ENCODE measurements at places on chromosomes 5 and 9.
A peak's percentile ranks its signal among the peaks of the same experiment; 100 is the strongest.

GRCh38 chr5:2017540-2018389 is 135.0 kb upstream of the IRX4 start:
- DNase-seq = no peak

GRCh38 chr9:87118594-87118993 is 171.3 kb upstream of the GAS1 start:
- no peak for DNase-seq

DNA sequence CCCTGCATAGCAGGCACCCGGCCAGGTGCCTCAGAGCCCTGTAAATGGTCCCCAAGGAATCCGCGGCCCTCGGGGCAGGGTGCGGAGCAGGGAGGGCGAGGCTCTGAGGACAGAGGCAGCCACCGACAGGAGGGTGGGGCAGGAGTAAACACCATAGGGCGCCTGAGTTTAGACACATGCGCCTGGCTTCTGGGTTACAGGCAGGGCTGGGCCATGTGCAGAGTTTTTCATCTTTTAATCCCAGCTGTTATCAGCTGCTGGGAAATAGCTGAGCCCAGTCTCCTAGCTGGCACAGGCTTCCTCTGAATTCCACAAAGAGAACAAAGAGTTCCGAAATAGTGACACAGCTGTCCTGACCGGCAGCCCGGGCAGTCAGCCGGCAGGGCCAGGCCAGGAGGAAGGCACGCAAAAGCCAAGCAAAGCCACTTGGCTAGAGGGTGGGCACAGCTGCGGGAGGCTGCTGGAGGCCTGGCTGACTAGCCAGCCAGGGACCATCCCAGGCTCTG is 98.9 kb upstream of the PHYKPL start:
- DNase-seq = peak; percentile 88

- DNase-seq = peak; percentile 69
Measured at GRCh38 chr9:36023260-36024048, 13.3 kb upstream of the RECK start.

DNA sequence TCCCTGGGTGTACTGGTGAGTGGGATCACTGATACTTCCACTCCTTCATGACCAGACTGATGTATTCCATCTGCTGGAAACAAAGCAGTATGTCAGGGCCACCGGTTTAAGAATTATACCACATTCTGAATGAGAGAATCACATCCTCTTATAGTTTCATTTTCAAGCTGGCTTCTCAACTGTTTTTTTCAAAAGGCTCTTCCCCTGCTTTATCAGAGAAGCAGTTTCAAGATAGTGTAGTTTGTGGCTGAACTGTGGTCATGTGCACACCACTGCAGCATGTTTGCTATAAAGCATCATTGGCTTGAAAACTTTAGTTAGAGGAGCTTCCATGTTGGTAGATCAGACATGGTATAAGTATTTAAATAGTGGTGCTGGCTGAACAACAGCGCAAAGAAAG is 450.5 kb upstream of the CDH10 start:
- no peak for DNase-seq

DNA sequence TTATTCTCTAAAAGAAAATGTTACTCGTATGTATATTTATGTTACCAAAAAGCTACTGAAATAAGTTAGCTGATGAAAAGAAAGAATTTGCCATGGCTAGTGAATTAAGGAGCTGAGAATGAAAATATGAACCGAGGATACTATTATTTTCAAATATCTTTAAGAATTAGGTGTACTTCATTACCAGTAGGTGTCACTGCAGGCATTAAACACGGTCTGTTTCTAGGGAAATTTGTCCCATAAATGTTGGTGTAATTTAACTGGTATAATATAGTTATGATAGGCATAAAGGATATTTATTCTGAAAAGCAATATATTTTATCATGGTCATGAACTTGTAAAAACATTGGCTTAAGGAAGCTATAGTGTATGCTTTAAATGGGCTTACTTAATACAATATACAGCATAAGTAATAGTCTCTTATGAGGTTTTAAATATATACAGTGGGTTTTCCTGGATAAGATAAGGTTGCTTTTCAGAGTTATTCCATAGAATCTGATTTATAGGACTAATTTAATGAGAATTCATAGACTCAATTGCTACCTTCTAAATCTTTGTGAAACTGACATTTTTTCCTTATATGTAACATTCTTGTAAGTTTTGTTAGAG is 72.4 kb upstream of the MPDZ start:
- no peak for DNase-seq

- DNase-seq = no peak
Measured at GRCh38 chr9:126583144-126583760, 30.5 kb upstream of the LMX1B start.

GRCh38 chr5:43065948-43066798 is 26.1 kb upstream of the ANXA2R start:
- DNase-seq = peak; percentile 84

DNA sequence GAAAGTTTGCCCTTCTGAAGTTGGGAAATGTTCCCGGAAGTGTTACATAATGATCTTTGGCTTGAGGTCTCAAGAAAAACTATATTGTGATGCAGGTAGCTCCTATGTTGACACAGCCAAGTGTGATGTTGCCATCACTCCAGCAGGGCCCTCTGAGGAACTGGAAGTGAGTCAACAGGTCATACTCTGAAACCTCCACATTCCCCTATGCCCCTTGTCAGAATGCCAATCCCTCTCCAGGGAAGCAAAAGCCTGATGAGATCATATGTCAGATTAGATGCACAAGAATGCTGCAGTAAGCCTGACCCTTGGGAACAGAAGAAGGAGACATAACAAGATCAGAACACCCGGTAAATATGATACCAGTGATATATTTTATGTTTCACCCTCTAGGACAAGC is 66.8 kb upstream of the ITGA2 start:
- DNase-seq = no peak

GRCh38 chr9:134659688-134660131 is 18.1 kb downstream of the COL5A1 start:
- no peak for DNase-seq

DNA sequence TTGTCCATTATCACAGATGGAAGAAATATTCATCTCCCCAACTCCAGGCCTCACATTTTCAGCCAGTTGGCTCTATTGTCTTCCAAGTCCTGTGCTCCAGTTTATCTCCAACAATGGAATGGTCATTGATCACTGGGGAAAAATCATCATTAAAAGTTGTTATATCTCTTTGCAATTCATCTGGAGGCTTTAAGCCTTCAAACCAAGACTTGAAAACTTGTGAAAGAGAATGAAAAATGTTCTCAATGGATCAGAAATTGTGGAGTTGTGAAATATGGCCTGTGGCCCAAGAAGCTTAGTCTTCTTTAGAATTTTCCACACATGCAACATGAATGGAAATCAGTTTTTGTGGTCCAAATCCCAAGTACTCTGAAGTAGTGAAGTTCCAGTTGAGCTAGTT is 569.6 kb downstream of the EBF1 start:
- DNase-seq = no peak

DNA sequence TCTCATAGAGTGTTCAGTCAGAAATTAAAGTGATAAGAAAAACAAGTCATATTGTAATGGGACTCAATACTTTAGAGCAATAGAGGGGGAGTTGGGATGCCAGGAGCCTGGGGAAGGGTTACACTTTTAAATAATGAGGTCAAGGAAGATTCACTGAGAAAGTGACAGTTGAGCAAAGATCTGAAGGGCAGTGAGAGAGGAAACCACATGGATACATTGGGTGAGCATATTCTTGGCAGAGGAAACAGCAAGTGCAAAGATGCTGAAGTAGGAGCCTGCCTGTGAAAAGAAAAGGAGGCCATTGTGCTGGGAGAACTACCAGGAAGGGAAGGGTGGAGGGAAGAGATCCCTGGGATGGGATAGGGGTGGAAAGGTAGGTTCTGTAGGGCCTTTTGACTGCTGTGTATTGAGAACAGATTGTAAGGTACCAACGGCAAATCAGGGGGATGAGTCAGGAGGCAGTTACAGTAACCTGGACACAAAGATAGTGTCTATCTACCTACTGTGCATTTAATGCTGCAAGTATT is 79.4 kb downstream of the PAM start:
- no peak for DNase-seq

GRCh38 chr5:5025774-5026408 is 114.2 kb upstream of the ADAMTS16 start:
- no peak for DNase-seq

DNA sequence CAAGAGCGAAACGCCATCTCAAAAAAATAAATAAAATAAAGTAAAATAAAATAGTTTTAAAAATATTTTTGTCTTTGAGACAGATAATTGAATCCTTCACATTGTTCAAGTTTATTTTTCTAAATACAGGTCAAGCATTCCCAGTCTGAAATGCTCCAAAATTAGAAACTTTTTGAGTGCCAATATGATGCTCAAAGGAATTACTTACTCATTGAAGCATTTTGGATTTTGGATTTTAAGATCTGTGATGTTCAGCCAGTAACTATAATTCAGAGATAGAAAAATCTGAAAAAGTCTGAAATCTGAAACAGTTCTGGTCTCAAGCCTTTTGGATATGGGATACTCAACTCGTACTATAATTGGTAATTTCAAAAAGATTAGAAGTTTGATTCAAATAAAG is 39.8 kb downstream of the RBM27 start:
- no peak for DNase-seq

DNA sequence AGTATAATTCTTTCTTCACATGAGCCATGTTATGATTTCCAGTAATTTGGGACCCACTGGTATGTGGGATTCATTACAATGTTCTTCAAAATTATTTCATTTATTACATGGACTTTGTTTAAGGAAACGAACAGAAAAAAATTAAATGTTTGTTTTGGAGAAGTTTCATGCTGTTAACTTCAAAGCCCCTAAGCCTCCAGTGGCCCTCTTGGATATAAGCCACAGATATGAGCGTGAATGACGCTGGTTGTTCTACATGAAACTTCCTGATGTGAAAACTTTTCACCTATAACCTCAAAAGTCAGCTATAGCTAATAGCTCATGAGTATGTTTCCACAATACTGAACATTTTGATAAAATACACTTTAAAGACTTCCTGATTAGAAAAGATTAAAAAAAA is 334.2 kb downstream of the PDE4D start:
- DNase-seq = no peak

DNA sequence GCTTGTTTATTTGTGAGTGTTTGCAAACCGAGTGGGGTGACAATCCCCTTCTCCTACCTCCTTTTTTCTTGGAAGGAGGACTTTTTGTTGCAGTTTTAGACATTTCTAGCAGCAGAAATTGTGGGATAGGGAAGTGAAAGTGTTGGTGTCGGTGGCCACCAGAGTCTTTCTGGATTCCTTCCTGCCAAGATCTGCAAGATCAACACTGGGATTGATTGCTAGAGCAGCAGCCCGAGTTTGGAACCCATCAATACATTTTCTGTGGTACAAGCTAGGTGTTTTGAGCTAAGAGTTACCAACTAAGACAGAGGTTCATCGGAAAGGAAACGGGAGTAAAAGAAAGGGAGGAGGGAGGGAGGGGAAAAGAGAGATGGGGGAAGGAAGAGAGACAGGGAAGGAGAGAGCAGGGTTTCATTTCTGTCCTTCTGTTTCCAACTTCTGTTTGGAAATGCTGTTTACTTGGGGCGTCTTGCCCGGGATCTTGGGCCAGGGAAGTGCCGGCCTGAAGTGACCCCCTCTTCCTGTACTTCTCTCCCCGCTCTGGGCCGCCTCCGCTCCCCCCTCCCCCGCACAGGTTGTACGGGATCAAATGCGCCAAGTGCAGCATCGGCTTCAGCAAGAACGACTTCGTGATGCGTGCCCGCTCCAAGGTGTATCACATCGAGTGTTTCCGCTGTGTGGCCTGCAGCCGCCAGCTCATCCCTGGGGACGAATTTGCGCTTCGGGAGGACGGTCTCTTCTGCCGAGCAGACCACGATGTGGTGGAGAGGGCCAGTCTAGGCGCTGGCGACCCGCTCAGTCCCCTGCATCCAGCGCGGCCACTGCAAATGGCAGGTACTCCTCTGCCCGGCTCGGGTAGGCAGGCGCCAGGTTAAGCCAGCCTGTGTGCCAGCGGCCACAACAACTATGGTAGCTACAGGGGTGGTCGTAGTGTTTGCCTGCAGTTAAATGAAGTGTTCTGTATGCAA is 4.0 kb downstream of the ISL1 start:
- no peak for DNase-seq

- DNase-seq = peak; percentile 68
Measured at GRCh38 chr5:151685749-151686673, 704 bp downstream of the SPARC start.

DNA sequence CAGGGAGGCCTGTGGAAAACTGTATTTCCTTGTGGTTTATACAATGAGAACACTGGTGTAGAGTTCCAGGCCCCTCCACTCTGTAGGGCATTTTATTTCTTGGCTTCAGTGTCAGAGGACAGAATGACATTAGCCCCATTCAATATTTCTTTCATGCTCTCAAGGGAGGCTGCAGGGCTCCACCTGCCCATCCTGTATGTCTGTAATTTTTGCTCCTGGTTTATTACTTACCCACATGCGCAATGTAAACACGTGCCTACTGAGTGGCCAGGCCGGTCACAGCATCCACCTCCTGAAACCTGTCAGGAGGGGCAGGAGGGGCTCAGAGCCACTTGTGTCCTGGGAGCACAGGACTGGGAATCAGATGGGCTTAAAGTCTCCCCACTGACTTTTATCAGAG is 82.4 kb downstream of the GADD45G start:
- DNase-seq = no peak

GRCh38 chr5:111530298-111530740 is 18.0 kb upstream of the STARD4 start:
- no peak for DNase-seq

DNA sequence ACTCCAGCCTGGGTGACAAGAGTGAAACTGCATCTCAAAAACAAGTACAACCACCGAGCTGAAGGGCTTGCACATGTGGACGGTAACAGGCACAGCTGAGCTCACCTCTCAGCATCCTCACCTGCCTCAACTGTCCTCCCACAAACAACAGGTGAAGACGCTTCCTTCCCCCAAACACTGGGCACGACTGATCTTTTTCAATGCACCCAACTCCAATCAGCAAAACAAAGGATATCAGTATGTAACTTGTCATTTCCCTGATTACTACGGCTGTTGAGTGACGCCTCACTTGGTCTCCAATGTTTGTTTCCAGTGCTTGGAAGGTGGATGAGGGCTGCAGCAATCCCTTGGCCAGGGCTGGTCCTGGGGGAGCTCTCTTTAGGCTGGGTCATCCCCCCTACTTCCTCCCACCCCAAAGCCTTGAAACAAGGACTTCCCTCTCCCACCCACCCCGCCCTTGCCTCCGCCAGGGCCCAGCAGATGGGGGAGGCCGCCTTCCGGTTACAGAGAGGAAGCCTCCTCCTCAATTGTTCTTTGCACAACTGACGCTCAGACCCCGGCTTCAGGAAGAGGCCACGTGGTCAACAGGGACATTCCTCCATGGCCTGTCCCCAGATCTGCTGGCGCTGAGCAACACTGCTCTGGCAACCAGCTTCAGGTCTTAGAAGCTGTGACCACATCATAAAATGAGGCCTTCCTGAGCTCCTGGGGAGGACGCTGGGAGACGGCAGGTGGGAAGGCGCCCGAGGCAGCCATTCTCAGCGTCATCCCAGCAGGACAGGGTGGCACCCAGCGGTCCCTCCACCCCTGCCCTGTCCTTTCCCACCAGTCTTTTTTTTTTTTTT is 5.9 kb downstream of the FAM78A start:
- peak; percentile 71 for DNase-seq

GRCh38 chr5:123997064-123997461 is 485.1 kb downstream of the CSNK1G3 start:
- DNase-seq = no peak

- DNase-seq = no peak
Measured at GRCh38 chr5:80069251-80069800, 34.2 kb downstream of the THBS4 start.

- no peak for DNase-seq
Measured at GRCh38 chr5:40141418-40141817, 538.3 kb upstream of the PTGER4 start.

All from right hindlimb (tissue), 1 donor.